ENCODE measurements at places on chromosomes 1 and 21. TPM values are rescaled to one million over a fixed set of nuclear protein-coding genes. Genes with fewer than 3 reads are reported as not detected.
A peak's percentile ranks its signal among the peaks of the same experiment; 100 is the strongest.

DNA sequence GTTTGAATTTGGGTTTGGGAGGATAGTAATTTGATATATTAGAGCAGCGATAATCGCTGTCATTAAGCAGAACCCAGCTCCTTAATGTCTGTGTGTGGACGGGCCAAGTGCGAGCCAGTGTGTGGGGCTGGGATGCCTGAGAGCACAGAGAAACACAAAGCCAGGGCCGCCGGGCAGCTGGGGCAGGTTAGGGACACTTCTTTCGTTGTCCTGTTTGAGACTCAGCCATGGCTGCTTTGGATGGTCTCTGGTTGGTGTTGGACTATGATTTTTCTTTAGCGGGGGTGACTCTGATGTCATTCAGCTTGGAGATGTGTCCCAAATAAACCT lies 33.4 kb downstream of the ABCG1 start:
- DNase-seq, result no peak
- H3K27me3 ChIP-seq, result no peaks in the 10 kb centered on the region
- no peaks in the 10 kb centered on the region for H3K36me3 ChIP-seq
- no peak overlapping the region for H3K27ac ChIP-seq

GRCh38 chr1:34696230-34696629 lies 58.6 kb upstream of the GJB5 start:
- no peak overlapping the region for H3K4me3 ChIP-seq
- no peaks in the 10 kb centered on the region for H3K4me1 ChIP-seq
- DNase-seq, result no peak
- no peak overlapping the region for H3K27ac ChIP-seq
- H3K27me3 ChIP-seq, result 0 out of 2 replicates have a peak, but pooled peaks cover 4% of the 10 kb centered on the region

The ZNF683 gene
- not detected for total RNA-seq

The RALGPS2 gene
- 21.4 TPM for total RNA-seq

DNA sequence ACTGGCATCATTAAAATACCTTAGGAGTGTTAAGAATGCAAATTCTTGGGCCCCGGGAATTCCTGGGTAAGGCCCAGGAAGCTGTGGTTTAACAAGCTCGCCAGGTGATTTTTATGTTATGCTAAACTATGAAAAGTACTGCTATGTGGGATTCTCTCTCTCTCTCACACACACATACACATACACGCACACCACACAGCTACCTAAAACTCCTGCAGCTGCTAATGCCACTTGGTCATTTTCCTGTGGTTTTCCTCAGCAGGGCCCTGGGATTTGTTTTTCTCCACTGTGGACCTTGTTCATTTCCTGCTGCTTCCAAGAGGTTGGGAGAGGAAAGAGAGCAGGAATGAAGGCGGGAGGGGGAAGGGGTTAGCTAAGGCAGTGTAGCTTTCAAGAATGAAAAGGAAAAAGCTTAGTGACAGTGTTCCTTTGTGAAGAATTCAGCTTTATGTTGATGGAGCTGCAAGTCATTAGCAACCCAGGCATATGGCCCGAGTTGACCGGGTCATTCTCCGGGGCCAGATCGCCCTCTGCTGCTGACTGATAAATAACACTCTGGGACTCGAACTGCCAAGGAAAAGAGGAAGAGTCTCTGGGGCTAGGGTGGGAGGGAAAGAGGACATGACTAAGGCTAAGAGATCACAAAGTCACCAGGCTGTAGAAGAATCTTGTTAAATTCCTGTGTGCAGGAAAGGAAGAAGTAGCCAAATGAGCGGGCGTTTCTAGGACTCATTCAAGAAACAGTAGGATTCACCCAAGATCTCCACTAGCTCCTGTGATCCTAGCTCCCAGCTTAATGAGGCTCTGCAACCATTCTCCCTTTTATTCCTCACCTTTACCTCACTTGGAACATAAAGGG lies 30.5 kb upstream of the LRIG2 start:
- peak overlapping the region; percentile 50 for H3K27ac ChIP-seq
- H3K4me3 ChIP-seq, result no peak overlapping the region
- peak; percentile 80 for DNase-seq
- no peaks in the 10 kb centered on the region for H3K36me3 ChIP-seq
- H3K4me1 ChIP-seq, result peaks cover 18% of the 10 kb centered on the region
- H3K27me3 ChIP-seq, result no peaks in the 10 kb centered on the region

DNA sequence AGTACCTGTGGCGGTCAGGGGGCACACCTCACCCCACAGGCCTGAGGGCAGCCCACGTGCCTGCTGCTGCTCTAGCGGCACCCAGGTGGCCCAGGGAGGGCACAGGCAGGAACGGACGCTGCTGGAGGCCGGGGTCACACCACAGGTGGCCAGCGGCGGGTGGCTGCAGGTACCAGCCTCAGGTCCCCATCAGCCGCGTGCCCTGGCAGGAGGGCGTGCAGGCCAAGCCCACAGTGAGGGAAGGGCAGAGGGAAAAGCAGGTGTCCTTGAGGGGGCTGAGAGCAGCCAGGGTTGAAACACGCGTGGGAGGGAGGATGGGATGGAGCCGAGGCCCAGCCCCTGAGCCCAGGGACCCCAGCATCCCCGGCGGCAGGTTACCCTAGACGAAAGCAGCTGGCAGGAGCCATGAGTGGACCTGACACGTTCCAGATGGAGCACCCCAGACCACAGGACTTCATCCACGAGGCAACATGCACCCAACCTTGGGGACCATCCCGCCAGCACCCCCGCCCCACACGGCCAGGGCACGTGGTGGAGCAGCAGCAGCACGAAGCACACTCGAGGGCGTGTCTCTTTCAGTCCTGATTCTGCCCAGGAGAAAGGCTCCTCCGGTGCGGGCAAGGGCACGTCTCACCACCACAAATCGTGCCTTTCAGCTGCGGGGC lies 3.7 kb downstream of the SLC19A1 start:
- no peak for DNase-seq
- H3K27me3 ChIP-seq, result no peaks in the 10 kb centered on the region
- no peak overlapping the region for H3K4me3 ChIP-seq
- H3K36me3 ChIP-seq, result peaks cover 15% of the 10 kb centered on the region
- H3K27ac ChIP-seq, result no peak overlapping the region

Measured in SJSA1 (cell line).